Stimulated activated naive CD4-positive, alpha-beta T cell (primary cell): ENCODE measurements at places on chromosomes 3 and 15.

DNA sequence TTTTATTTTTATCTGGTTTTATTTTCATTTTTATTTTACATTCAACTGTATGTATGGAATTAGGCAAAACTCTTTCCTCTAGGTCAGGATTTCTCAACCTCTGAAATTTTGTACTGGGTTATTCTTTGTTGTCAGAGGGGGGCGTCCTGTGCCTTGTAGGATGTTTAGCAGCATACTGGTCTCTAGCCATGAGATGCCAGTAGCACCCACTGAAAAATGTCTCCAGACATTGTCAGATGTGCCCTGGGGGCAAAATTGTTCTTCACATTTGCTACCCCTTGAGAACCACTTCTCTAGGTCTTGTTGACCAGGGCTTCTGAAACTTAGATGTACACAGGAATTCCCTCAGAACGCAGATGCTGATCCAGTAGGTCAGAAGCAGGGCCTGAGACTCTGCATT lies 5.4 kb downstream of the CHRNA5 start:
- DNase-seq: no peak

DNA sequence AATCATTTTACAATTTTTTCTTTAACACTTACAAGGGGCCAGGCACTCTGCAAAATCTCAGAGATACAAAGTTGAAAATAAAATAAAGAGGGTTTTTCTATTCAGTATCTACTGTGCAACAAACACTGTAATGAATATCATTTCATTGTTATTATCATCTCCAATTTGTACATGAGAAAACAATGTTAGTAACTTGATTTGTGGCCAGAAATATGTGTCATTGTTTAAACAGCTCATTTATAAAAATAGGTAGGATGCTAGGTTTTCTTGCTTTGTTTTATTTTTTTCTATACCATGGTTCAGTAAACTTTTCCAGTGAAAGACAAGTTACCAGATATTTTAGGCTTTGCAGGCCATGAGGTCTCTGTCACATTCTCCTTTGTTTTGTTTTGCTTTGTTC lies 318.1 kb upstream of the UBE2E2 start:
- DNase-seq: no peak

- DNase-seq: no peak
Measured at GRCh38 chr15:73345658-73346057, 23.1 kb downstream of the HCN4 start.

DNA sequence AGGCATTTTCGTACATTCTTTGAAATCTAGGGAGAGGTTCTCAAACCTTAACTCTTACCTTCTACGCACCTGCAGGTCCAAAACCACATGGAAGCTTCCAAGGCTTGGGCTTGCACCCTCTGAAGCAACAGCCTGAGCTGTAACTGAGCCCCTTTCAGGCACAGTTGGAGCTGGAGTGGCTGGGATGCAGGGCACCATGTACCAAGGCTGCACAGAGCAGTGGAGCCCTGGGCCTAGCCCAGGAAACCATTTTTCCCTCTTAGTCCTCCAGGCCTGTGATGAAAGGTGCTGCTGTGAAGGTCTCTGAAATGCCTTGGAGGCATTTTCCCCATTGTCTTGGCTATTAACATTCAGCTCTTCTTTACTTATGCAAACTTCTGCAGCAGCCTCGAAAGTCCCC lies 66.9 kb upstream of the ZBED2 start:
- no peak for DNase-seq

DNA sequence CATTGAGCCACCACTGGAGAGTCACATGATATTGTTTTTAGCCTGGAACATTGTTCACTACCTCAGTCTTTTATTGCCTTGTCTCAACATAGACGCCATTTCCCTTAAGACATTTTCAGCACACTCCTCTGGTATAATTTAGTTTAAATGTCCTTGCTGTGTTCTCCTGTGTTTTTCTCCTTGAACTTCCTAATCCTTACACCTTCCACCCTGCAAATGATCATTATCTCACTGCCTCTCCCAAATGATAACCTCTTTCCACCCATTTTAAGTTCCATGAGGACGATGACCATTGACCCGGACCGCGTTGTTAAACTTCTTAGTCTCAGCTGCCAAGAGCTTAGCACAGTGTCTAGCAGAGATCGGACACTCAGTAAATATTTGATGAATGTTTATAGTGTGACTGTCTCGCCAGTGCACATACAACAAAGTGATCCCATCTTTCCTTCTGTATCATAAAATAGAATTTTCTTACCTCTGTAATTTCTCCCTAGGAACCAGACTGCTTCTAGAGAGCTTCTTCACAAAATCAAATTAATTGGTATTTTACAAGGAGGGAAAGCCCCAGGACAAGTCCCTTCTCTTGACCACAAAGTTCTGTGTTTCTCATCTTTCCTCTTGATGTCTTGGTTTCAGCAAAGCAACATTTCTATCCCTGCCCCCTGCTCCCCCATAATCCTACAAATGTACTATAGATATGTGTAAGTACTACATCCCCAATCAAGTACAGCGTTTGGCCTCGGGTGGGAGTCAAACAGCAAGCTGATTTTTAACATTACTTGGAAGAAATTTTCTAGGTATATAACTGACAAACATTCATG lies 429.6 kb downstream of the LPP start:
- DNase-seq: no peak

- DNase-seq: no peak
Measured at GRCh38 chr3:162119651-162120050, 623.0 kb downstream of the OTOL1 start.

GRCh38 chr3:27312044-27312668 lies 57.0 kb downstream of the NEK10 start:
- DNase-seq: peak; percentile 56

DNA sequence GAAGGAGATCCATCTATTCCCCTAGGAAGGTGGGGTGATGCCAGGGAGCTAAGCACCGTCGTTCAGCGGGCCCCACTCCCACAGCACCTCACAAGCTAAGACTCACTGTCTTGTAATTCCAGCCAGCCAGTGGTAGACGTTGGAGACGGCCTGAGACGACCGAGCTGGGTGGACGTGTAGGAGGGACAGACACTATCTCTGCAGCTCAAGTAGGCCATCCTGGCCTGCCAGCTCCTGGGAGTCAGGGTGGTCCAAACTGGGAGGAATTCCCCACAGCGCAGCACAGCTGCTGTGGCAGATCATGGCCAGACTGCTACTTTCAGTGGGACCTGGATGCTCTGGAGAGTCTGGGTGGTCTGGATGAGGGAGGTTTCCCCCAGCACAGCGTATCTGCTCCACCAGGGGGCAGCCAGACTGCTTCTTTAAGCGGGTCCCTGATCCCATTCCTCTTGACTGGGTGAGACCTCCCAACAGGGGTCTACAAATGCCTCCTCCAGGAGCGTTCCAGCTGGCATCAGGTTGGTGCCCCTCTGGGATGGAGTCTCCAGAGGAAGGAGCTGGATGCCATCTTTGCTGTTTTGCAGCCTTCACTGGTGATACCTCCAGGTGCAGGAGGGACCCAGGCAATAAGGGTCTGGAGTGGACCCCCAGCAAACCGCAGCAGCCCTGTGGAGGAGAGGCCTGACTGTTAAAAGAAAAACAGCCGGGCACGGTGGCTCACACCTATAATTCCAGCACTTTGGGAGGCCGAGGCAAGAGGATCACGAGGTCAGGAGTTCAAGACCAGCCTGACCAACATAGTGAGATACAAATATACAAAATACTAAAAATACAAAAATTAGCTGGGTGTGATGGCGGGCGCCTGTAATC lies 27.6 kb downstream of the GNB5 start:
- no peak for DNase-seq

DNA sequence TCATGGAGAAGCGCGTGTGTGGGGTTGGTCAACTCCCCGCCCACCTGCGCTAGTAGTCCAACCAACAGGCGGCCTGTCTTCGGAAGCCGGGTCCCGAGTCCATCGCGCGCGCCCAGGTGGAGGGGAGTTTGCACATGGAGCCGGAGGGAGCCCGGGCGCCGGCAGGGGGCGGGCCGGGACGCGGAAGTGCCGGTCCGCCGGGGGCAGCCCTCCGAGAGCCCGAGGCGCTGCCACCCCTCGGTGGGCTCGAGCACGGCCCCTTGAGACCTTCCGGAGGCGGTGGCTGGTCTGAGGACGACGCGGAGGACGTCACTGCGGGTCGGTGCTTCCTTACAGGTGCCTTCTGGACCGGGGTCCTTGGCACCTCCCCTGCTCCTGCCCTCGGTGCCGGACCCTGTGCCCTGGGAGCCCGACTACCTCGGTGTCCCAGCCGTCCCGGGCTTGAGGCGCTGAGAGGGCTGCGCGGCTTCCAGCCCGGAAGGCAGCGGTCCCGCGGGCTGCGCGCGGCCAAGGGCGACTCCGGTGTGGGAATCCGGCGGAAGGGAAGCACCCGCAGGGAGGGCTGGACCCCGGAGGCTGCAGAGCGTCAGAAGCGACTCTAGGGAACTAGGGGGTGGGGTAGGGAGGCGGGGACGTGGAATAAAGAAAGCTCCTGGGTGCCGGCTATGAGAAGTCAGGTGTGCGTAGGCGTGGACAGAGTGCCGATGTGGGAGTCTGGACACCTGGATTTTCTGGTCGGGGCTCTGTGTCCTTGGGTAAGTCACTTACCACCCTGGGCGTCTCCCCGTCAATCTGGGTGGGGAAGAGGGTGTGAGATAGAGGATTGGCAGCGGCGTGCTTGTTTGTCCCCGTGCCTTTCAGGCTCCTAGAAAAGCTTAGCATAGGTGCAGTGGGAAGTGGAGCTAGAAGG lies 212.3 kb downstream of the FGF12 start:
- DNase-seq: no peak

GRCh38 chr15:100690032-100690794 lies 87.8 kb downstream of the ASB7 start:
- DNase-seq: no peak

DNA sequence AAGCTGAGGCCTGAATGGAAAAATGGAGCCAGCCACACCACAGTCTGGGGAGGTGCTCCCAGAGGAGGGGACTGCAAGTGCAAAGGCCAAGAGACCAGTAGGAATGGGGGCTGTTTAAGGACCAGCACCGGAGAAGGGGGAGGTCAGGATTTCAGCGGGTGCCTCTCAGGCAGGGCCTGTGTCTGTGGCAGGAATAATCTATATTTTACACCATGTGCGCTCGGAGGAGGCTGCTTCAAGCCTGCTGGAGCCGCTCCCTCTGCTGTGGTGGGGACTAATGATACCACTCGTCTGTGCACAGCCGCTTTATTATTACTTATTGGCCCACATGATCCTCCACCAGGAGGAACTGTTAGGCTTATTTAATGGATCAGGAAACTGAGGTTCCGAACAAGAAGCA lies 45.3 kb downstream of the TPRA1 start:
- no peak for DNase-seq

DNA sequence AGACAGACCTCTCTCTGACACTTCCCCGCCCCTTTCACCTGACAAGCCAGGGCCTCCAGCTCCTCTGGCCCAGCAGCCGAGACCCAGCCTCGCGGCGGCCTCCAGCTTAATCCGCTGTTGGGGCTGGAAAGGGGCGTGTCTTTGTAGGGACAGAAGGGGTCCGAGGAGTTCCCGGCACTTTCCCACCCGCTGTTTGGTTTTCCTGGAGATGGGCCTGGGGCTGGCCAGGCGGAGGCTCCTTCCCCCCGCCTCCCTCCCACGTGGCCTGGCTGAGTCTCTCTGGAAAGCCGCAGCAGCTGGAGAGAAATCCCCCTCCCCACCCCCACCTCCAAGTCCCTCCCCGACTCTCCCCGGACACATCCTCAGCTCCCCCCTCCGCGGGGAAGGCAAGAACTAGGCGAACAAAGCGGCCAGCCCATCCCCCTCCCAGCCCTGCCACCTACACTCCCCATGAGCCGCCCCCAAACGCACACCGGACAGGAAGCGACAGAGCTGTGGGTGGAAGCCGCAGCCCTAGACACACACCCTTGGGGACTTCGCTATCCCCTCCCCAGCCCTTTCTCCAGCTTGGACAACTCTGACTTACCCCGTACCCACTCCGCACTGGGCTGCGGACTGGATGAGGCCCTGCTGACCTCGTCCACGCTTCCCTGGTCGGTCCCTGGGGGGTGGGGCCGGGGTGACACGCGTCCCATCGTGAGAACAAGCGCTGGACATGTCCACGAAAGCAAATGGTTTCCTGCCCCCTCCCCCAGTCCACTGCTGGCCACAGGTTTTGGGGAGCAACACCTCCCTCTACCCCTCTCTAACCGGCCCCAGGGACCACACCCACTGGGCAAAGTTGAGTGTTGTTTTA lies 1.2 kb downstream of the IGDCC4 start:
- DNase-seq: no peak

DNA sequence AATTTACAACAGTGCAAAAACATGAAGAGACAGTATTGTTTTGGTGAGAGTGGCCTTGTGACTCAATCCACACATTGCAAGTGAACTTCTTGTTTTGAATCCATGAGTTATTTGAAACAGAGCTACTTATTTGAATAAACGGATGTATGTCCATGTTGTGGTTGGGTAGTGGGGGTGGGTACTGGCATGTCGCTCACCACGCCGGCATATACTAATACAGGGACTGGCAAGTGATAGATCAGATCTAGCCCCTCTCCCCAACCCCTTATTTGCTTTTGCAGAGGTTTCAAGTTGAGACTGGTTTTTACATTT lies 83.8 kb downstream of the EDEM1 start:
- DNase-seq: no peak
